Jurkat, Clone E6-1 (cell line): ENCODE measurements at places on chromosomes 5 and 9.

- no peak for DNase-seq
Measured at GRCh38 chr9:479304-479970, 264.8 kb downstream of the DOCK8 start.

DNA sequence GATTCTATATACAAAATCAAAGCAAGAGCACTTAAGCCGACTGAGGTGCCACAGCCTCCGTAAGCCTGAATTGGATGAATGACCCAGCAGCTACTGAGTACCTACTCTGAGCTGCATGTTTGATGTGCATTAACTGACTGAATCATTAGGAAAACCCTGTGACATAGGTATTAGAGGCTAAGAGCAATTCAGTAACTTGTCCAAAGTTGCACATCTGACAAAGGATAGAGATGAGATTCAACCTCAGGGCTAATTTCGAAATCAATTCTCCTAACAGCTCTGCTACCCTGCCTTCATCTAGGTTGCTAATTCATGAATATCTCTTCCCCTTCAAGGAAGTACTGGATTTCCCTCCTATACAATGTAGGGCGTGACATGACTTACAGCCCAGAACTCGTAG lies 89.1 kb upstream of the GLIS3 start:
- DNase-seq = no peak

- no peak for DNase-seq
Measured at GRCh38 chr9:89745601-89746376, 141.0 kb downstream of the GADD45G start.

GRCh38 chr9:5230554-5230953 lies 665 bp upstream of the INSL4 start:
- no peak for DNase-seq

DNA sequence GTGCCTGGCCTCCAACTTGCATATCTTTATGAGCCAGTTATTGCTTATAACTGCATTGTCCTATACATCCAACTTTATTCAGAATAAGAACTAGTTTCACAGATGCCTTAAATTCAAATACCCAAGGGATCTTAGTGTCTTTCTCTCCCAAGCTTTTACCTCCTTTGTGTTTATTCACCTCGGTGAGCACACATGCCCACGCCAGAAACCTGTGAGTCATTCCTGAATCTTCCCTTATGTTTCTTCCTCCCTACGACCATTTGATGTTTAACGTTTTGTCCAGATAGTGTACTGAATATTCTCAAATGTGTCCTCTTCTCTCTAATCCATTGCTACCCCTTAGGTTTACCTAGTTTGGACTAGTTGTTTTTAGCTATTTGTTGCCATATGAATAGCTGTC lies 55.5 kb upstream of the MEGF10 start:
- no peak for DNase-seq

GRCh38 chr5:67648201-67648671 lies 451.6 kb upstream of the CD180 start:
- DNase-seq = no peak

- DNase-seq = no peak
Measured at GRCh38 chr5:172645271-172646055, 4.4 kb downstream of the NEURL1B start.

DNA sequence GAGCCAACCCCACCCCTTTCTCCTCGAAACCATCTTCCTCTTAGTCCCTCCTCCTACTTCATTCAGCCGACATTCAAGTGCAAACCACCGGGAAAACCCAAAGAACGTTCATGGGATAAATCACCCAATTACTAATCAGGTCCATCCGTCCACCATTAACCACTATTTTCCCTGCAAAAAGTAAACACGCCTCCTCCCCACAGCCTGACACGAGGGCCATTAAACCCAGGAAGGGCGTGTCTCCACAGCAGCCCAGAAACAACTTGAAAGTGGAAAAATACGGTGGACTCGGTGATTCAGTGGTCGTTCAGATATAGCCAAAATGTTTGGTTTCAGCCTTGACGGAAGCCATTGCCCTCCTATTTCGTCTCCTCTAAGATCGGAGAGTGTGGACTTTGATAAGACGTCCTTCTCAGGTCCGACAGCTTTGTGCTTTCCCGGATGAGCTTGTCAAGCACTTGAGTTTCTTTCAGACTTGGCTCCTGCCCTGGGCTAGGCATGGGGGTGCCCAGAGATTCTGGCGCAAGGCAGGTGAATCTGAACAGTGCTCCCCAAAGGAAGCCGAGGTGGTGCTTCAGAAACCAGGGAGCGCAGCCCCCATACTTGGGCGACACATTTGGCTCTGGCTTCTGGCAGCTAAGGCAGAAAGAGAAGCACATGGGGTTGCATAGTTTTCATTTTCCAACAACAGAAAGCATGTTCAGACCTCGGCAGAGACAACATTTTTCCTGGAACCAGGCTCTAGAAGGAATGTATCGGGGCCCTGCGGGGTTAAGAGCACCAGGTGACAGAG lies 56.6 kb downstream of the SMIM23 start:
- no peak for DNase-seq

DNA sequence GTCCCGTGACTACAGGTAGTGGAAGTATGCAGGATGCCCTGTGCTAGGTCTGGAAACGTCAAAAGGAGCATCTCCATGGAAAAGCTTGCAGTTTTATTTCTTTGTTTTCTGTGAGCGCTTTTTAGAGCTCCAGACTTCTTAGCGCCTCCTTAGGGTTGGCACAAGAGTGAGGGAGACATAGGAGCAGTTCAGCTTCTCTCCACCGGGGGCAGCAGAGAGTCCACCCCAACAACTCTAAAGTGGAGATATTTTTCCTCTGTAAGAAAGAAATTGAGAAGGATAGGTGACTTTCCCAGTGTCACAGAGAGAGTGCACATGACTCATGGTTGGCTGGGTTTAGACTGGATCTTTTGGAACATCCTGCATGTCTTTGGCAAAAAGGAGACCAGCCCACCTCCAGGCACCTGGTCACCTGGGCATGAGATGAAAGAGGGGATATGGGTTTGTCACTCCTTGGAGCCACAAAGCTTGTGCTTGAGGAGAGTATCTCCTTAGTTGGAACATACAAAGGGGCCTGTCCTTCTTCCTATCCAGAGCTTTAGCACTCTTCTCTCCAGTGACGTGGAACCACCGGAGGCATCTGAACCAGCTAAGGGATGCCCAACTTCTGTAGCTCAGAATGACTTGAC lies 637.7 kb downstream of the SEMA5A start:
- DNase-seq = peak; percentile 29

DNA sequence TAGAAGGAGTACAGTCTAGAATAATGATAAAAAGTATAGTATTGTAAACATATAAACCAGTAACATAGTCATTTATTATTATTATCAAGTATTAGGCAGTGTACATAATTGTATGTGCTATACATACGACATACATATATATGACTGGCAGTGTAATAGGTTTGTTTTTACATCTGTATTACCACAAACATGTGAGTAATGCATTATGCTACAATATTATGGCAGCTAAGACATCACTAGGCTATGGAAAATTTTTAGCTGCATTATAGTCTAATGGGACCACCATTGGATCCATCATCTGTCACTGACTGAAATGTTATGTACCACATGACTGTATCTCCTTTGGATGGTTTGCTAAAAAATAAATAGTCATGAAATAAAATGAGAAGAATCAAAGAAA lies 530.0 kb downstream of the PRR16 start:
- no peak for DNase-seq

GRCh38 chr5:96074870-96075269 lies 113.2 kb upstream of the ELL2 start:
- DNase-seq = no peak

- DNase-seq = no peak
Measured at GRCh38 chr5:173473288-173473687, 143.2 kb downstream of the BOD1 start.

DNA sequence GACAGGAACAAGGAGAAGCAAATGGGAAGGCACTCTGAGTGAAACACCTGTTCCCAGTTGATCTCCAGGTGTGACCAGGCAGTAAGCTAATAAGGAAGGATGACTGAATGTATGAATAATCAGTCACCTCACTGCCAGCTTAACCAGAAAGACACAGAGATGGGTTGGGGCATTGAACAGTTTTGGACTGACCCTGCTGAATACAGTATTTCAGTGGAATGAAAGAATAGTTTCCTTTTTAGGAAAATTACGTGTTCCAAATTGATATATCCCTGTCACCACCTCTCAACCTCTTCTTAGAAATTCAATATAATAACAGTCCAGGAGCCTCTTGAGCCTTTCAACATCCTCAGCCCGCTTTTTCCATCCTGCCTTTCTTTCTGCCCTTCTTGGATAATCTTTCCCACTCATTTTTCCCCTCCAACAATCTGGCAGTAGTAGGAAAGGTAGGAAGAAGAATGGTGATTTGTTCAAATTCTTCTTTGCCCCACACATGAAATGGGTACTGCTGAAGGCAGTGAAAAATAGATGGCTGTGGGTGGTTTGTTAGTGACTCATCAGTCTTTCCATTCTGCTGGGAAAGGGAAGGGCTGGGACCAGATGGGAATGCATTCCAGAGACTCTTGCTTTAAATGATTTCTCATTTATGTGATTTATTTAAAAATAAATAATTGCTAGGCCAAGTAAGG lies 117.9 kb downstream of the ZSWIM6 start:
- no peak for DNase-seq

DNA sequence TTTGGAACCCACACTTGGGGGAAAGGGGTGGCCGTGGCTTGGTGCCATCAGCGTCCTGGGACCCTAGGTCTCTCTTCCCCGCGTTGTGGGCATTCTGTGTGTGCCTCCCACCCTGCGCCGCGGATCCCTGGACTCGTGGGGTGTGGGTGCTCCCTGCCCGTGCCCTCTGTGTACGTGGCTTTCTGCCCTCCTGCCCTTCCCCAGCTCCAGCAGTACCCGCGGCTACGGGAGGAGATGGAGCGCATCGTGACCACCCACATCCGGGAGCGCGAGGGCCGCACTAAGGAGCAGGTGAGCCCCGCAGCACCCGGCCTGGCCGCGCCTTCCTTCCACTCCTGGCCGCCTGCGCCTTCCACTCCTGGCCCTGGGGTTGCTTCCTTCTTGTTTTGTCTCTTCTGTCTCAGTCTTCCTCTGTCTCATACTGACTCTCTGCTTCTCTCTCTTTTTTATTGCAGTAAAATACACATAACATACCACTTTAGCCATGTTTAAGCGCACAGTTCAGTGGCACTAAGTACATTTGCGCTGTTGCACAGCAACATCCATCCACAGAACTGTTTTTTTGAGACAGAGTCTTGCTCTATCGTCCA lies 30.7 kb downstream of the DNM1 start:
- DNase-seq = no peak

DNA sequence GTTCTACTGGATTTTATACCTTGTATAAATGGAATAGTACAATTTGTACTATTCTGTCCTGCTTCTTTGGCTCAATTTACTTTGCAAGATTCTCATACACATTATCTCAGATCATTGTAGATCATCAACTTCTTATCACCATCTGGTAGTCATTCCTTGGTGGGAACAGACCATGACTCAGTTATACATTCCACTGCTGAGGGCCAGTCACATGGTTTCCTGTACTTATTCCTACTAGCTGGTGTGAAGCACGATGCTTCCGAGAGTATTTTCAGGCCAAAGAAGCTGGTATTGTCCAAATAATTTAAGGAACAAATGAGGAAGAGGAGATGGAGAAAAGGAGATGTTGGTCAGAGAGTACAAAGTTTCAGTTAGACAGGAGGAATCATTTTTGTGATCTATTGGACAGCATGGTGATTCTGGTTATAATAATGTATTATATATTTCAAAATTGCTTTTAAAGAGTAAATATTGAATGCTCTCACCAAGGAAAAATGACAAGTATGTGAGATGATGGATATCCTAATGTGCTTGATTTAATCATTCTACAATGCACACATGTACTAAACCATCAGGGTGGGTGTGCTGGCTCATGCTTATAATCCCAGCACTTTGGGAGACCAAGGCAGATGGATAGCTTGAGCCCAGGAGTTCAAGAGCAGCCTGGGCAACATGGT lies 124.1 kb downstream of the SYK start:
- DNase-seq = no peak

DNA sequence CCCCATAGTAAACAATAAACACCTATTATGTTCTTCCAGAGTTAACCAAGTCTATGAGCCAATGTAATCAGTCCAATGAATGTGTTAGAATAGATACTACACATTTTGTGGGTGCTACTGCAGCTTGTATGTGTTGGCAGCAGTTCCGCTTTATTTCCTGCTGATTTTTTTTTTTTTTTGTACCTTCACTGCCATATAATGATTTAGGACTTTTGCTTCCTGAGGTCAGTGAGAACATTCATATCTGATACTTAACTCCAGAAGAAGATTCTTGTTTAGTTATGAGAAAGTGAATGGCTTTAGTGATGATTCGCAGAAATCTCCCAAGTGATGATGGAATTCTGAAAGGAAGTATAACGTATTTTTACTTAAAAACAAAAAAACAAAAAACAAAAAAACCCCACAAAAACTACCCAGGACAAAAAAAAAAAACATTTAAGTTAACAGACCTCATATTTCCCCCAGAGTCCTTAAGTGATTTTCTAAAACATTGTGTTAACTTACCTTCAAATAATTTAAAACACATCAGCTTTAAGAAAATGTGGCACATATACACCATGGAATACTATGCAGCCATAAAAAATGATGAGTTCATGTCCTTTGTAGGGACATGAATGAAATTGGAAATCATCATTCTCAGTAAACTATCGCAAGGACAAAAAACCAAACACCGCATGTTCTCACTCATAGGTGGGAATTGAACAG lies 24.7 kb upstream of the LMNB1 start:
- DNase-seq = no peak

DNA sequence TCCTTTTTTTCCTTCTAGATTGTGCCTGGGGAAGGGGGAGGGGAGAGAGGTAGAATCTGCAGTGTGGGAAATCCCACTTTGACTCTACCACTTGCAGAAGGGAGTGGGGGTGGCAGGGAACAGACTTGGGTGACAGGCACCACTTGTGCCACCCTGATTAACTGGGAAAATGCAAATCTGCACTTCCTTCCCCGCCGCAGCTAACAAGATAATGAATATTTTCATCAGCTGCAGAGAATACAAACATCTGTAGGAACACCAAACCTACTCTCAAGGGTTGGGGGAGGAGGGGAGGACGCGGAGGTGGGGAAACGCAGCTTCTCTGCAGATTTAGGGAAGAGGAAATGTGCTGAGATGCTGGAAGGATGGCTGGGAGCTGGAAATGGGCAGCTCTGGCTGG lies 73.5 kb downstream of the TRIM32 start:
- DNase-seq = no peak

DNA sequence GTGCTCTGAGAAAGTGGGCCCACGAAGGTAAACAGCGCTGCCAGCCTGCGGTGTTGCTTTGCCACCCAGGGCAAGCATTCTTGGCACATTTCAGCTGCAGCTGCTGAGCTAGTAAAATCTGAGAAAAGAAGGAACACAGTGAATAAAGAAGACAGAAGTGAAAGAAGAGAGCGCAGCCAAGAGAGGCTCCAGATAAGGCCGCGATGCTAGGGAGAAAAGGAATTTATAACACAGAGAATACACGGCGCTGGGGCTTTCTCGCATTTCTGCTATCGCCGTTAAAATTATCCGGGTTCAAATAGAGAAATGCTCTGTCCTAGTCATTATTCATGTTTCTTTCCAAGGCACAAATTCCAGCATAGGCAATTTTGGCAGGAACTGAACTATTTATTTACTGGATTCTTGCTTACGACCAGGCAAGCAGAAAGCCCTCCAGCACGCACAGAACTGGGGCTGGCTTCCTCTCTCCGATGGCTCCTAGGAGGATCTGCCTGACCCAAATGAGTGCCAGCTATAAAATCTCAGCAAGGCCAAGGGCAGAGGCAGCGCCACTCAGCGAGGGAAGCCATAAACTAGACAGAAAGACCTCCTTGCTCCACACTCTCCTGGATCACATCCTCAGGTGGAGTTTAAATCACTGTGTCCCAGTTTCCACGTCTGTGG lies 111.2 kb downstream of the ATPSCKMT start:
- DNase-seq = no peak

GRCh38 chr9:122164286-122164685 lies 4.6 kb downstream of the MORN5 start:
- DNase-seq = no peak

- DNase-seq = no peak
Measured at GRCh38 chr5:1998716-1999317, 116.1 kb upstream of the IRX4 start.
